Activated CD8-positive, alpha-beta T cell treated with anti-CD3 and anti-CD28 coated beads for 36 hours (primary cell): ENCODE measurements at places on chromosomes 5 and 9.

- no peak for DNase-seq
Observed at GRCh38 chr5:17277907-17278306, 60.5 kb downstream of the BASP1 start.

DNA sequence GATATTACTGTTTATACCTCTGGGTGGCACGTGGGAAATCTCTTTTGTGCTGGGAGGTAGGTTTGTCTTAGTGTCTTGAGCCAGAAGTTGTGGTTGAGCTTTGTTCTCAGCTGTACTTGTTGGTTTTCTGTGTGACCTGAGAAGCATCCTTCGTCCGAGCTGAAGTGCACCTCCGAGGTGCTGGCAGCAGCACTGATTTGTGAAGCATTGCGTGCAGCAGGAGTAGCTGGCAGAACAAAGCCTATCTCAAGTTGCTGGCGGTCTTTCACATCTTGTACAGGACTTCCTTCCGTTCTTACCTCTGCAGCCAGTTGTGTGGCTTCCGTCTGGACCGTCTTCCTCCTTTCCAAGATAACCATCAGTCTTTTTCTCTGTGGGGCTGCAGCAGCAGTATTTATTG is 4.3 kb downstream of the PRRC2B start:
- DNase-seq, result peak; percentile 71

- DNase-seq, result no peak
Observed at GRCh38 chr9:104027295-104027694, 66.8 kb upstream of the SMC2 start.

DNA sequence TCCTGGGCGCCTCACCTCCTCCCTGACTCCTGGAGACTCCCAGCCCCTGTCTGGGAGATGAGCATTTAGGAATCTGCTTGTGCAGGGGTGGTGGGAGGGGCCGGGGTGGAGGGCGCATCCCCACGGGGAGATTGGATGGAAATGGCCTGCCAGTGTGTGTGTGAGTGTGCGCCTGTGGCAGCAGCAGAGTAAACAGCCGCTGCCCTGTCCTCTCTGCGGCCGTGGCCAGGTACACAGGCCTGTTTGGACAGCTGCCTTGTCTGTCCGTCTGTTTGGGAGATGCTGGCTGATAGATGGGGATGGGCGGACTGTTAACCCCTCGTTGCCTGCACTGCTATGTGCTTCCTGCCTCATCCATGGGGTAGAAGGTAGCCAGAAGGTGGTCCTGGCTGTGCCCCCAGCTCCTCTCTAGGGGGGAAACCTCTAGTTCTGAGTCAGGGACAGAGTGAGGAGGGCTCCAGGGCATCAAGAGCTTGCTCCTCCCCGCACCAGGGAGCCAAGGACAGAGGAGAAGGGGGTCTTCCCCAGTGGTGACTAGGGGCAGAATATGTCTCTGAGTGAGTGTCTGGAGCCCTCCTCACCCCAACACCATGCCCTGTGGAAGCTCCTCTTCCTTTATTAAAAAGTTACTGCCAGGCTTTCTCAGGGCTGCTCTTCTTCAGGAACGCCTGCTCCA is 60.1 kb downstream of the LMX1B start:
- DNase-seq, result no peak

- no peak for DNase-seq
Observed at GRCh38 chr5:31939151-31939550, 235.0 kb downstream of the GOLPH3 start.

- DNase-seq, result no peak
Observed at GRCh38 chr5:87746341-87746740, 333.6 kb upstream of the CCNH start.

DNA sequence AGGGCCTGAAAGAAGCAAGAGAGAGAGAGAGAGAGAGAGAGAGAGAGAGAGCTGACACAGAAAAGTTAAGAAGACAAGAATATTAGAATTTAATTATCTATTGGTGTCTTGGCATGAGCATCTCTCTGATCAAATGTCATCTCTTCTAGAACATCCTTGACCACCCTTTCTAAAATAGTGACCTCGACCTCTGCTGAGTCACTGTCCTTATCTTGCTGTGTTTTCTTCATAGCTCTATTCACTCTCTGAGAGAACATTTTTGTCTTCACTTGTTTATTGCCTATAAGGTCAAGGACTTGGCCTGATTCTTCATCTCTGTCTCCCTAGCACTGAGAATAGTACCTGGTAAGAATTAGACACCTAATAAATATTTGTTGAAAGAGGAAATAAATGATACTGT is 383.8 kb upstream of the RPS23 start:
- no peak for DNase-seq

DNA sequence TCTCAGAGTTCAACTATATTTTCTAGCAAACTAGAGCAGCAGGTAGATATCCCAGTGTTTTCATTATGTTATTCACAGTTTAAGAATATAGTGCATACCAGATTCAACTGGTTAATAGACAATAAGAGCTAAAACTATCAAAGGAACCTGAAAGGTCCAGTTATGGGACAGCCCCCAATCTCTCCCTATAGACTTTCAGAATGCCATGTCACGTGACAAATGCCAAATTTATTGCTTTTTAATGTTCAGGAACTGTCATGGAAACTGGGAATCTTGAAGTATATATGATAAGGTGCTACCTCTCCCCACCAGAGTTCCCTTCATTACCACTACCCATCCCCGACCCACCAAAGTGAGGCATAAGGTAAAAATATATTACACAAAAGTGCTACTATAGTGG is 629.0 kb upstream of the SEMA6A start:
- no peak for DNase-seq

DNA sequence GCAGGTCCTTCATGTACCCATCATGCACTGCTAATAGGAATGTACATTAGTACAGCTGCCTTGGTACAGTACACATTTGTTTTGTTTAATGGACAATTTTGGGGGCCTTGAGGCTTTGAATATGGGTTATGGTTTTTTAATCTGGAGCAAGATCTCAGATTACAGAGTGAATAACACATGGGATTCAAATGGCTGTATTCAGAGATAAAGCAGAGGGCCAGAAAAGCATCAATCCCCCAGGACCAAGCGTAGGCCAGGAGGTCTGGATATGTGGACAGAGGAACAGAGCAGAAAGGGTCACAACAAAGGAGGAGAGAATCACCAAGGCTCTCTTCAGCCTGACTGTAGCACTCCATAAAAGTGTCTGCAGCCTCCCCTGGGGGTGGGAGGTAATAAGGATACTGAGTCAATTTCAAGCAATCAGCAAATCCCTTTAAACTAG is 47.7 kb upstream of the STK32A start:
- no peak for DNase-seq

GRCh38 chr9:116494815-116495634 is 192.1 kb upstream of the TRIM32 start:
- peak; percentile 61 for DNase-seq

DNA sequence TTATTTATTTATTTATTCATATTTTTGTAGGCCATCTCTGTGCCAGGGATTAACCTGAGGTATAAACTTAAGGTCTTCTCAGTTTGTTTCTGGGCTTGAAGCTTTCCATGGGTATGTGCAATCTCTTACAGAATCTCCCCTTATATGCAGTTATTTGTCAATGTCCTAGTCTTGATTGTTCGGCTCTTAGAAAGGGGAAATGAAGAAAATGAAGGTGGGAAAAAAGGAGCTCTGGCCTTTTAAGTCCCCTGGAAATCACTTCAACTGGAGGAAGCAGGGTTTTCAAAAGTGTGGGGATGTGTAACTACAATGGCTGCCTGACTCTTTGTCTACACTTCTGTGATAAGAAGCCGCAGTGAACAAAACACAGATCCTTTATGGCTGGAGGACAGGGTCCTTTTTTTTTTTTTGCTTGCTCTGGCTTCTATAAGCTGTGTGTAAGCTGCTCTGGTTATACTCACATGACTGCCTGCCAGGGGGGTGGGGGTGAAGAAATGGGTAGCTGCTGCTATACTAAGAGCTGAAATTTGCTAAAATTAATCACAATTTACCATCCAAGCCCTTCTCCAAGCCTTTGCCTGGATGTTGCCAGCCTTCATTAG is 33.7 kb downstream of the CENPP start:
- DNase-seq, result no peak

DNA sequence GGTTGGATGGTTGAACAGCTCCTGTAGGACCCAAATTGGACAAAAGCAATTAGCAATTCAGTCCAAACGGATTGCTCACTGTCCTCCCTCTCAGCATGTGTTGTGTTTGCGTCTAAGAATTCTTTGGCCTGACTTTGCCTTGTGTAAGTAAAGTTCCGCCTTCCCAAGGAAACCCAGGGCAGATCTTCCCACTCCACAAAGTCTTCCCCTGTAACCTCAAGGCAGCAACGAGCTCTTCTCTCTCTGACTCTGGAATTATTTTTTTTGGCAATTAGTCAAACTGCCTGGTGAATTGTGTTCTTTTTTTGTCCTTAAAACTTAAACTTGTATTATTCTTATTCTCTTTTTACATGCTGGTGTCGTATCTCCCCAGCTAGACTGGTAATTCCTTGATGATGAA is 20.7 kb upstream of the BASP1 start:
- DNase-seq, result no peak

DNA sequence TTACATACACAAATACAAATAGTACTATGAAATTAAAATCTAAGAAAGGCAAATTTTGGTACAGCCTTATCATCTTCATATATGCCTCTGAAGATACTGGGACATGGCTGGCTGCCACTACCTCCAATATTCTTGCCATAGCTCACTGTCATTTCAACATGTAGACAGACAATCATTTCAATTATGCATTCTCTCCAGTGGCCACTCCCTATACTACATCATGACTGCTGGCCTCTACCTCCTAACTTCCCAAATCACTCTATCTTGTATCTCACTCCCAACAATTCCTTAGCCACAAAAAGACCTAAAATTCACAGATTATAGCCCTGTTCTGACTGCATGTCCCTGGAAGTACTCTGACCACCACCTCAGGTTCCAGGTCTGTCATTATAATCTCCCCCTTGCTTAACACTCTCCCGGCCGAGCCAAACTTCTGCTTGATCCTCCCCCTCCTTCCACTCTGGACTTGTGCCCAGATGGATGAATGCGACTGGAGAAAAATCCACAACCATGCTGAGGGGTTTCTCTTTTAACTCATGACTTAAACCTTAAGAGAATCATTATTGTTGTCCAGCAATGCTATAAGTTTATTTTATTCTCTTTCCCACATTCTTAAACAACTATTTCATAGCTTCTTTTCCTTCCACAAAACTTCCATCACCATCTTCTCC is 225.3 kb upstream of the TLE4 start:
- no peak for DNase-seq

- no peak for DNase-seq
Observed at GRCh38 chr5:133778636-133779035, 166.3 kb upstream of the FSTL4 start.

- no peak for DNase-seq
Observed at GRCh38 chr5:79056847-79057246, 12.6 kb downstream of the DMGDH start.

- no peak for DNase-seq
Observed at GRCh38 chr5:144315994-144316634, 145.4 kb downstream of the KCTD16 start.

GRCh38 chr5:102681403-102681983 is 73.6 kb upstream of the PAM start:
- DNase-seq, result peak; percentile 77

- DNase-seq, result no peak
Observed at GRCh38 chr9:34154057-34154456, 24.8 kb upstream of the UBAP1 start.

GRCh38 chr5:35228310-35228709 is 2.0 kb downstream of the PRLR start:
- DNase-seq, result no peak

DNA sequence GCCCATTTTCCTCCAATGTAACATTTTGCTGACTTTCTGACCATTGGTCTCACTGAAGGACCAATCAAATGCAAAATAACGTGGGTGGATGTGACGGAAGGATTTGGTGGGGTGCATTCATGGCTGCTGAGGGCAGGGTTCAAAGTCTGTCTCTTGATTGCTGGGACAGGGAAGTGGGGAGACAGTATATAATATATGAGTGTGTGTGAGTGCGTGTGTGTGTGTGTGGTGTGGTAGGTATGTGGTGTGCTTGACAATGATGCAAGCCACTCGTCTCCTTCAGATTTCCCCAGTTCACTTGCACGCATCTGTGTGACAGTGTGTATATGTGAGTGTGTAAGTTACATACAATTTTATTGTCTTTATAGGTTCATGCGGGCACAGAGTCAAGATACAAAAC is 477.3 kb downstream of the DIRAS2 start:
- no peak for DNase-seq

DNA sequence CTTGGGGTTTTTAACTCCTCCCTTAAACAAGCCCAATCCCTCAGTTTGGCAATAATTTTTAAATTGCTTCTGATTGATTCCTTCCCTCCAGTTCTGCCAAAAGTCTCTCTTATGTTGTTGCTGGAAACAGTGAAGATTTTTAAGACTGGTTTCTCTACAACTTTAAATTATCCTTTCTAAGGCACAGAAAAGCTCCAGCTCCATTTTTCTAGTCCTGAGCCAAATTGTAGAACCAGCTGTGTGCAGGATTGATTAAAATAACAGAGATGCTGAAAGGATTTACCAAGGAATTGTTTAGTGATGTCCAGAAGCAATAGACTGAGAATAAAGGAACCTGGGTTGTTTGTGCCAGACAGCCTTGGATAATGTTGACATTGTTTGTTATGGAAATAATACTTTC is 111.3 kb downstream of the NUDT12 start:
- DNase-seq, result no peak

- no peak for DNase-seq
Observed at GRCh38 chr9:114193090-114193489, 37.8 kb downstream of the COL27A1 start.

- DNase-seq, result no peak
Observed at GRCh38 chr5:56290378-56291078, 57.4 kb upstream of the ANKRD55 start.

DNA sequence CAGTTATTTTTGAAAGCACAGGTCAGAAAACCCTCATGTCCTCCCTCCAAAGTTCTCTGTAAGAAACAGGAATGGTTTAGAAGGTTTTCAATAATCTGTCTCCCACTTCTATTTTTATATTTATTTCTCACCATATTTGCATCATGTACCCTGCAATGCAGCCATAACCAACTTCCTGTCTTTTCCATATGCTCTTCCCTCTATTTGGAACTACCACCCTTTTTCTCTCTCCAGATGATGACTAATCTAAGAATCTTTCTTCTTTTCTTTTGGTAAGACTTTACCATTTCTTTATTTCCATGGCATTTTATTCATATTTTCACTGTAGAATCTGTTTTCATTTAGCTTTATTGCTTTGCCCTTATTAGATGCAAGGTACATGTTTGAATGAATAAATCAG is 33.9 kb downstream of the MAN2A1 start:
- DNase-seq, result no peak

DNA sequence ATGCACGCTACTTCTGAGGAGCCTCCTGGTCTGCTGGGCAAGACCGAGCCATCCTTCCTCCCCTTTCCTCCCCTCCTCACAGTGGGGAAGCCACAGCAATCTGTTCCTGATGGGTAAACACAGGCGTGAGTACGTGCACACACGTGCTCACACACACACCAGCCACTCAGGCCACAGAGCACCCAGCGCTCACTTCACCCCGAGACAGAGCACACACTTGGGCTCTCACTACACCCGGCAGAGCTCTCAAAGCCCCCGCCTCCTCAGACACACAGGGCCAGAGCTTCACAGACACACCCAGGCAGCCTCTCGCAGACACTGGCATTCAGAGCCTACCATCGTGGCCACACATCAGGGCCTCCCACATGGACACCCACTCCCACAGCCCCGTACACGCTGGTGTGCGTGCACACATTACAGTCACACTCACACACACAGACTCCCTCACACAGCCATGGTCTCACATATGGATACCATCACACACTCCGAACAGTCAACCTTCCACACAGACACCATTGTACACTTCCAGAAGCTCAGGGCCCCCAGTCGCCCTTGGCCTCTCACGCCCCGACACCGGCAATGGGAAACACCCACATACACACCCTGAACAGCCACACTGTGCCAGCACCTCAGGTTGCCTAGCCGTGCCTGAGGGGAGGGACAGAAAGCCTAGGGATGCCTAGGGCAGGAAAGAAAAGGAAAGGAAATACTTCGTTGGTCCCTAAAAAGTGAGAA is 13.5 kb downstream of the CNTFR start:
- no peak for DNase-seq
